Stimulated activated CD4-positive, alpha-beta T cell treated with anti-CD3 and anti-CD28 coated beads, Interleukin-12 subunit alpha, Interleukin-12 subunit beta, amount 100 ng/mL, for 4 hours (primary cell): ENCODE measurements at places on chromosomes 1 and 21.

- no peak for DNase-seq
Observed at GRCh38 chr1:45200435-45200834, 6.0 kb downstream of the ZSWIM5 start.

DNA sequence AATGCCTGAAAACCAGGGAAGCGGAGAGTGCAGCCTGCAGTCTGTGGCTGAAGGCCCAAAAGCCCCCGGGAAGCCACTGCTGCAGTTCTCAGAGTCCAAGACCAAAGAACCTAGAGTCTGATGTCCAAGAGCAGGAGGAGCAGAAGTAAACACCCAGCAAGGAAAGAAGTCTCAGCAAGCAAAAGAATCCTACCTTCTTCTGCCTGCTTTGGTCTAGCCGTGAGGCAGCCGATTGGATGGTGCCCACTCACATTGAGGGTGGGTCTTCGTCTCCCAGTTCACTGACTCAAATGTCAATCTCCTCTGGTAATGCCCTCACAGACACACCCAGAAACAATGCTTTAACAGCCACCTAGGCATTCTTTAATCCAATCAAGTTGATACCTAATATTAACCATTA is 217.5 kb downstream of the PLA2G4A start:
- no peak for DNase-seq

DNA sequence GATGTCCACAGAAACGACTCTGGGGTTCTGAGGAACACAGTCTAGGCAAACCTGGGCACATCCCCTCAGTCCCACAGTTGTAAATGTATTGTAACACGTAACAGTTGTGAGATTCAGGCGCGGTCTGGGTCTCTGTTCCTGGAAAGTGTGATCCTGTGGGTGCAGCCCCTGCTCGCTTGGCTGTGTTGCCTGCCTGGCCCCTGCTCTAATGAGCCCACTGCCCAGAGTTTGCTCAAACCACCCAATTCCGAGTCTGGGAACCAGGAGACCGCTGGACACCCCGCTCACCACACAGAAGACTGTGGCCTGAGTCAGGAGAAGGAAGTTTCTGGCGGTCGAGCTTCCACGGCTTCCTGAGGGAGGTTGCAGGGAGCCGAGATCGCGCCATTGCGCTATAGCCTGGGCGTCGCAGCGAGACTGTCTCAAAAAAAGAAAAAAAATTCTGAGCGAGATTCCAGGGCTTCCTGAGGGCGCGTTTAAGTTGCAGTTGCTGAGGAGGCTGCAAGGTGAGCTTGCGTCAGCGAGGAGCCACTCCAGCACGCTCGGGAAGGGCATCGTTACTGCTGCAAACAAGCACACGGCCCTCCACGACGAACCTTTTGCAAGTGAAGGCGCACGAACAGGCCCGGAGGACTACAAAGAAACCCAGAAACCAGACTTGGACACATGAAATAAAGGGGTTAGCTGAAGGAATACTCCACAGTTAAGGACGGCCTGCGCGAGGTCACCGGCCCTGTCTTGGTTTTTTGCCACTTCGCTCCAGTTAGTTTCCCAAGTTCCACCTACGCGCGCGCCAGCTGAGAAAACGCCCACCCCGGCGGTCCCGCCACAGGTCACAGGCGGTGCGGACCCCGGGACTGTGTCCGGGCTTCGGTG is 1.1 kb downstream of the C21orf58 start:
- DNase-seq = peak; percentile 9

- no peak for DNase-seq
Observed at GRCh38 chr1:61386323-61386722, 304.0 kb downstream of the NFIA start.

GRCh38 chr1:61083807-61084440 is 1.6 kb downstream of the NFIA start:
- DNase-seq = no peak

GRCh38 chr21:28773036-28773435 is 219.6 kb downstream of the LTN1 start:
- no peak for DNase-seq

DNA sequence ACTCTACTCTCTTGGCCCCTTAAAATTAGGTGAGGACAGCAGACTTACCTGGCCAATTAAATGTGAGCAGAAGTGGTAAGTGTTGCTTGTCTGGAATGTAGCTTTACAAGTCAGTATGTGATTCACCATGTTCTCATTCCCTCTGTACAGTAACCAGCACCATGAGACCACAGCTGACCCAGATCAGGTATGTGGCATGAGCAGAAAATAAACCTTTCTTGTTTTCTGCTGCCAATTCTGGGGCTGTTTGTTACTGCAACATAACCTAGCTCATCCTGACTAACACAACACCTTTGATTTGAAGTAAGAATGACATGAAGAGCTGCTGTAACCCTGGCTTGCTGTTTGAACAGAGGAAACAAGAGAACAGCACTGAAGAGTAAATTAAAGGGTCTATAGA is 24.9 kb downstream of the ITPKB start:
- DNase-seq = no peak

DNA sequence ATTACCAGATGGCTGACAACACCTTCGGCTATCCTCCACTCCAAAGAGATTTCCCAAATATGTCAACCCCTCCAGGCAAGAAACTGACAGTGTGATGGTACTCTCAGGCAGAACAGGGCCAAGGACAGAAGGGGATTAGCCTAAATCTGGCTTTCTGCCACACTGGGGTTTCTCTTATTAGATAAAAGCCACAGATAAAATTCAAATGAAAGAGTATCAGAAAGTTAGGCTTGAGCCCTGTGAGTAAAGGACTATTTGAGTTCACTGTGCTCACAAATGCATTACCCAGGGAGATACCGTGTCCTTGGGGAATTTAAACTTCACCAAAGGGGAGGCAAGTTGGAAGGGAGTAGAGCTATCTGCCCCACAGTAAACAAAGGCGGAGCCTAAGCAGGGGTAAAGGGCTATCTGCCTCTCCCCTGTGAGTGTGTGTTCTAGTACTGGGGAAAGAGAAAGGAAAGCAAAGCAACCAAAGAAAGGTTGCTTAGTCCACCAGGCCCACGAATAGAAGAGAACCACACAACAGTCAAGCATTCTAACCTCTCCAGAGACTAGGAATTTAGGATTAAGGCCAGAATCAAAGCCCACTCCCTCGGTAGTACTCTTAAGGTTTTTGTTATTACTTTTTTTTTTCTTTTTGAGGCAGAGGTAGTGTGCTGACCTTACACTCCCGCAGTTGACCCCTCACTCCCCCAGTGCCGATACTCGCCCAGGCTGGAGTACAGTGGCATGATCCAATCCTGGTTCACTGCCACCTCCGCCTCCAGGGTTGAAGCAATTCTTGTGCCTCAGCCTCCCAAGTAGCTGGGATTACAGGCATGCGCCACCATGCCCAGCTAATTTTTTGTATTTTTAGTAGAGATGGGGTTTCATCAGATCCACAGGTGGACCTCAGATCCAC is 12.7 kb downstream of the TPM3 start:
- DNase-seq = no peak

DNA sequence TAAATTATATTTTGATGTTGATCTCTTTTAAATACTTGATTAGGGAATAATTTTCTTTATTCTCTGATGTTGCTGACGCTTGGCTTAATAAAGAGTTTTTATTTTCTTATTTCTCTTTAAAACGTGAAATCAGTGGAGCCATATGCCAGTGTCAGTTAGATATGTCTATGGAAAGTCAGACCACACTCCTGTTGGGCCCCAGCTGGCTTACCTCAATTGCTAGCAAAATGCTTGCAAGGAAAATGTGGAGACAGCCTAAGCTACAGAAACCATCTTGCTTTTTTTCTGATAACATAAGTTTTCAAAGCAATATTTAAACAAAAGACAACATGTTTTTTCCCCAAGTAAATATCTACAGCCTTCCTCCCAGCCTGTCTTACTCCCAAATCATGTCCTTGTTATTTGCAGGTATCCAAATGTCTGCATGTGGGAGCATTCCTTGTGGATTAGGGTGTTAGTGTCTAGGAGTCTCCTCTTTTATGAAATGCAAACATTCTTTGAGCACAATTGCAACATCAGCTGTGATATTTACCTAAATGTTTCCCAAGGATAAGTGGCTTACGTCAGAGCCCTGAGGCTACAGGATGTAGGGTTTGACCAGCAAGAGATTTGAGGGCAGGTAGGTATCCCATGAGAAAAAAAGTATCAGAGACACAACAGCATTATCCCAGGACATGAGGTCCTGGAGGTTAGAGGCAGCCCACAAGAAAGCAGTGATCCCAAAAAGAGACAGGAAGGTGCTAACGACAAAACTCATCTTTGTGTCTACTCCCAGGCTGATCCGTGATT is 117.2 kb upstream of the KCNJ15 start:
- no peak for DNase-seq

- no peak for DNase-seq
Observed at GRCh38 chr1:64396817-64397216, 73.1 kb upstream of the CACHD1 start.

DNA sequence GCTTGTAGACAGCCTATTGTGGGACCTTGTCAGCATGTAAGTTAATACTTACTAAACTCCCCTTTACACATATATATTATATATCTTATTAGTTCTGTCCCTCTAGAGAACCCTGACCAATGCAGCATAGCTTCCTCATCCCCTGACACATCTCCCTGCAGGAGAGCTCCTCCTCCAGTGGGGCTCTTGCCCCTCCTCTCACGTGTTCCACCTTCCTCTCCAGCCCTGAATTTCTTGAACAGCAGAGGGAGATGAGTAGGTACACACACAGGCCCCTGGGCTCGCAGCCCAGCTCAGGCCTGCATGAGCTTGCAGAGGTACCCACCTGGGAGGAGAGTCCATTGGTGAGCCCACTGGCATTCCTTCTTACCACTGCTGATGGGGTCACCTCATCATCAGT is 27.3 kb upstream of the GOLT1A start:
- no peak for DNase-seq

DNA sequence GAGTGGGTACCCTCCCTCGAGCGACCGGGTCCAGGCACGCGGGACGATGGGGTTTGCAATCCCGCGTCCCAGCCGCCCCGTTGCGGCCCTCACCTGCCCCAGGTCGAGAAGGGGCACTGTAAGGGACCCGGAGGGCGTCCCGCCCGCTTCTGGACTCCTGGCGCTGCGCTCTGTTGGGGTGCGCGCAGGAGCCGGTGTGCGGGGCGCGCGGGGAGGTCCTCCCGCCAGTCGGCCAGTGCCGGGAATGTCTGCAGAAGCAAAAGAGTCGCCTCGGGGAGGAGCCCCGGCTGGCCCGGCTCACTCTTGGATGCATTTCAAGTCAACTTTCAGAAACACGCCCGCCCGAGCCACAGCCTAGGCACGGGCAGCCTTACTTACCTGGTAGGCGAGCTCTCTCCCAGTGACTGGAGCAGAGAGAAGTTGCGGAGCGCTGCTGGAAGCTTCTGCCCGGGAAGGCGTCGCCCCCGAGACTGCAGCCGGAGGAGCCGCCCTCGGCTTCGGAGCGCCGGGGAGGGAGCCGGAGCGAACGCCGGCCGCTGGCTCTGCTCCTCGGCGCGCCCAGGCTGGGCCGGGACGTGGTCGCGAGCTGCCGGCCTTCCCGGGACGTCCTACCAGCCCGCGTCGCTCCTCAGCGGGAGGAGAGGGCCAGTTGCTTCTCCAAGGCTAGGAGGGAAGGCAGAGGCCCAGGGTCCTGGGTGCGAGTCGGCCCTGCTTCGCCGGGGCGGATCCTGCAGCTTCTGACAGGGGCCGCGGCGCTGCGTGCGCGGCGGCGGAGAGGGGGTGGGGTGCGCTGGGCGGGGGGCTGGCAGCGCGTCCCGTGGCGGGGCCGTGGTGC is at the start of gene LMX1A:
Gene LMX1A (minus strand): TSS at position 739 of the 835 bp plus-strand sequence. CDS start 1,156 bp downstream, outside the sequence.
- DNase-seq = no peak

DNA sequence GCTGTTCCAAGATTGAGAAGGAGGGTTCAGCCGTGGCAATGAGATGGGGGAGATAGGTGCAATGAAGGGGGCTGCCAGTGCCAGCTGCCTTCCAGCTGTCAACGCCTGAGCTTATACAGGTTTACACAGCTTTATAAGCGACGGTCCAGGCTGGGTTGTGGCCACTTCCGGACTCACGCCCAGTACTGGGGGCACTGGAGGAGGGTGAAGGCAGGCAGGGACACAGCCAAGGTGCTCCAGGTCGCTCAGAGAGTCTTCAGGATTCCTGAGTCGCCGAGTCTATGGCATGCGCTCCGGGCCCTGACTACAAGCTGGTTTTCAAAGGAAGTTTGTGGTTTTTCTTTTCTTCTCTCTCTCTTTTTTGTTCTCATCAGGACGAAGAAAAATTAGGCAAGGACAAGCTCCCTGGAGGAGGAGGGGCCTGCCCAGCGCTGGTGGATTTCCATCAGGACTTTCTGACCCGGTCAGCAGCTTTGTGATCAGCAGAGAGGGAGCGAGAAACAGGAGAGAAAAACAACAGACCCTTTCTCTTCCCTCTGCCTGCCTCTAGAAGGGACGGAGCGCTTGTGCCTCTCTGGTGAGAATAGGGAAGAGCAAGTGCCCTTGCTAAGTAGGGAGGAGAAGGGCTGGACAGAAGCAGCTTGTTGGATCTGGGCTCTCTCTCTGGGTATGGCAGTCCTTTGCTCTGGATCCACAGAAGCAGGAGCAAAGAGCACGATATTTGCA is at the start of gene MINDY1:
Gene MINDY1 (minus strand): TSS at position 576 of the 726 bp plus-strand sequence. CDS start 4,285 bp downstream, outside the sequence.
- no peak for DNase-seq

DNA sequence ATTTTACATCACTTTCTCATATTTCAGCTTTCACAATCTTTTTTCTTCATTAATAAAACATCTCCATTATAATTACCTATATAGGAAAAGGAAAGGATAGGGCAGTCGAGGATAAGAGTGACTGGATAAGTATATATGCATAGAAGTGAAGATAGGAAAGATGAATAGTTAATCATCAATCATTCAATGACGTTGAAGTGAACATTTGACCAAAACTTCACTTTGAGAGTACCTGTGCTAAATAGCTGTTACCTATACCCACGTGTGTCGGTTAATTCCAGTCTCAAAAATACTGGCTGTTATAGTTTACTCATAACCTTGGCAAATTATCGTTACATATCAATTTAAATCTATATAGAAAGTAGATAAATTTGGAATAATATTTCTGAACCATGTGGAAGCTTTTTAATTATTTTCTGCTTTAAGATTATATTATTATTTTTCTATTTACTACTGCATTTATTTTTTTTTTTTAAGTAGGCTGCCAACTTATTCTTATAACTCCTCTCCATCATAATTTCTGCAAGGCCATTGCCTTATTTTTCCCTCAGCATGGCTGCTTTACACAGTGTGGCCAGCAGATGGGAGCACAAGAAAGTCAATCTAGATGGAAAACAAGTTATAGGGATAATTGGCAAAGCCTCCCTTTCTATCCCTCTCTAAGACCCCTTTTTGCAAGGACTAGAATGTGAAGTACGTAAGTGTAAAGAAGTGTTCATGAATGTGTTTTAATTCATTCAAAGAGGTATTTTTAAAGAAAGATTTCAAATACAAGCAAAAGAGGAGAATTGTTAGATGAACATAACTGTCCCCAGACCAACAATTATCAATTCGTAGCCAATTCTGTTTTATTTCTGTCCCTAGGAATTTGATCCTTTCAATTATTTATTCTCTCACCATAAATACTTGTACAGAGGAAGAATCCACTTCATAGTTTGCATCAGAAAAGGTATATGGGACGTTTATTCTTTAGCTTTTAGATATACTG is 290.4 kb downstream of the KCNT2 start:
- DNase-seq = no peak

GRCh38 chr1:243325305-243325890 is 69.6 kb downstream of the SDCCAG8 start:
- no peak for DNase-seq
